ENCODE measurements at places on chromosomes 1 and 21. TPM values are rescaled to one million over a fixed set of nuclear protein-coding genes. Genes with fewer than 3 reads are reported as not detected.

FBXO42 gene
- total RNA-seq, result 24.3 TPM

DNA sequence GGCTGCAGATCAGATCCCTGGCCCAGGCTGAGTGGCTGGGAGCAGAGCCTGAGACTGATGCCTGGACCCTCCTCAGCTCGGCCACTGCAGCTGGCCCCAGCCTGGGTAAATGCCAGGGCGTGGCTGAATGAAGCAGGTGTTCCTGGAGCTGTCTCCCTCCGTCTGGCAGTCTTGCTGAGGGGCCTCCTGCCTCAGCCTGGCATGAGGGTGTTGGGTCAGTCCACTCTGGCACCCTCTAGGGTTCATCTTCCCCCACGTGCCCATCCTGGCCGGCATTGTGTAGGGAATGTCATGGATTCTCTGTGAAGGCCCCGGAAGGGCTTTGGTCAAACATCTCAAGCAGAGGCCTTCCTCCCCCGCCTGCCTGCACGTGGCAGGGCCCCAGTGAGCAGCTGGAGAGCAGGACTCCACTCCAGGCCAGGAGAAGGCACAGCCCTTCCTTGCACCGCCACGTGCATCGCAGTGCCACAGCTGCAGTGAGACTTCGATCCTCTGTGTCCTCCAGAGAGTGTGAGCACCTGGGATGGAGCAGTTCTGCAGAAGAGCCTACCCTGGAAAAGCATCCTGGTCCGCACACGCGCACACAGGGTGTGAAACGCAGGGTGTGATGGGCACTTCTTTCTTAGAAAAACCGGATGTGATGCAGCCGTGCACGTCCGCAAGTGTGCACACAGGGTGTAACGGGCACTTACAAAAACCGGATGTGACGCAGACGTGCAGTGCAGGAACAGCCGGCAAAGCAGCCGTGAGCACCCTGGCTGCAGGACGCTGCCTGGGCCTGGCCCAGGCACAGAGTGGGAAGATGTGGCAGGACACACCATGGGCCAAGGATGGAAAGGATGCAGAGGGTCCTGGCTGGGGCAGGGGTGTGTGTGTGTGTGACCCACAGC is 4.6 kb upstream of the KRTAP10-4 start:
- peaks cover 6% of the 10 kb centered on the region for H3K27me3 ChIP-seq
- no peaks in the 10 kb centered on the region for H3K4me1 ChIP-seq
- H3K27ac ChIP-seq, result peak overlapping the region; percentile 19
- H3K36me3 ChIP-seq, result peaks cover 3% of the 10 kb centered on the region

- no peak overlapping the region for H3K4me3 ChIP-seq
- no peaks in the 10 kb centered on the region for H3K27me3 ChIP-seq
- DNase-seq, result no peak
- peaks cover 7% of the 10 kb centered on the region for H3K36me3 ChIP-seq
- no peaks in the 10 kb centered on the region for H3K4me1 ChIP-seq
These were observed 35.9 kb downstream of the CD46 start for GRCh38 chr1:207787776-207788175.

- H3K4me3 ChIP-seq, result peak overlapping the region; percentile 88
- no peaks in the 10 kb centered on the region for H3K36me3 ChIP-seq
- peaks cover 9% of the 10 kb centered on the region for H3K4me1 ChIP-seq
These were observed 375.7 kb upstream of the CAMK1G start for GRCh38 chr1:209207701-209208286.

DNA sequence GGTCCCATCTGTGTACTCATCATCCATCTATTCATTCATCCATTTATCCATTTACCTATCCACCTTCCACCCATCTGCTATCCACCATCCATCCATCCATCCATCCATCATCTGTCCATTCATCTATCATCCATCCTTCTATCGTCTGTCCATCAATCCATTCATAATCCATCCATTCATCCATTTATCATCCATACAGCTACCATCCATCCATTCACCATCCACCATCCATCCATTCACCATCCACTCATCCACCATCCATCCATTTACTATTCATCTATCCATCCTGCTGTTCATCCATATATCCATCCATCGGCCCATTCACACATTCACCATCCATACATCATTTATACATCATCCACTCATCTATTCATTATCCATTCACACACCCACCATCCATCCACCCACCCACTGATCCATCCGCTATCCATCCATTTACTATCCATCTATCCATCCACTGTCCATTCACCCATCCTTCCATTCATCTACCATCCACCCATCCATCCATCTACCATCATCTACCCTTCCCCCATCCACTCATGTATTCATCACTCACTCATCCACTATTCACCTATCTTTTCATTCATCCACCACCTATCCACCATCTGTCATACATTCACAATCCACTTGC is 96.4 kb downstream of the TRIM11 start:
- no peak overlapping the region for H3K27ac ChIP-seq
- H3K4me1 ChIP-seq, result no peaks in the 10 kb centered on the region
- H3K36me3 ChIP-seq, result peaks cover 14% of the 10 kb centered on the region
- H3K4me3 ChIP-seq, result no peak overlapping the region

GRCh38 chr1:187157552-187157951 is 328.8 kb downstream of the PLA2G4A start:
- no peak for DNase-seq
- no peak overlapping the region for H3K27ac ChIP-seq
- no peaks in the 10 kb centered on the region for H3K27me3 ChIP-seq
- H3K36me3 ChIP-seq, result peaks cover 2% of the 10 kb centered on the region

GRCh38 chr1:67750691-67751054 is 65.7 kb downstream of the GADD45A start:
- H3K4me1 ChIP-seq, result peaks cover 30% of the 10 kb centered on the region
- H3K4me3 ChIP-seq, result no peak overlapping the region
- no peak for DNase-seq

DNA sequence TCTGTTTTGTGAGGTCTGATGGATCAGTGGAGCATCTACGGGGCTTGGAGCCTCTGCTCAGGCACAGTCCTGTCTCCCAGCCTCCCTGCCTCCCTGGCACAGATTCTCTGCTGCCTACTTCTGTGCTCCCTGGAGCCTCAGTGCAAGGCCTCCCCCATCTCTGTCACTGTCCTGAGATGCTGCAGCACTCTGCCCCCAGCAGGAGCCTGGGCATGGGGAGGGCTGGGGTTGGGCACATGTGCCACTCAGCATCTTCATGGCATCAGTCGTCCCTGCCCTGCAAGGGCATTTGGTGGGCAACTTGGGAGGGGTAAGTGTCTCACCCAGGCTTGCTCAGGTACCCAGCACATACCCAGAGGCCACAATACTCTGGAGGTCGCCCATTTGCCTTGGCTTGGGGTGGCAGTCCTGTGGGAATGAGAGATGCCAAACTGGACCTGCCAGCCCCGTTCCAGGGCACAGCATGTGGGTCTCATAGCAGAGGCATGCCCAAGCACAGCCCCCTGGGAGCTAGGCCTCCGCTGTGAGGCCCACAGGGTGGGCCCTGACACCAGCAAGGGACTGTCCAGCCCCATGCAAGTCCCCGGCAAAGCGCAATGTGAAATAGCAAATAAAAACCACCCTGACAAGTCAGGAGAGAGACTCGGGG is 28.7 kb downstream of the PADI3 start:
- peaks cover 7% of the 10 kb centered on the region for H3K27me3 ChIP-seq
- peaks cover 8% of the 10 kb centered on the region for H3K4me1 ChIP-seq
- no peak for DNase-seq
- no peak overlapping the region for H3K4me3 ChIP-seq
- no peaks in the 10 kb centered on the region for H3K36me3 ChIP-seq
- H3K27ac ChIP-seq, result no peak overlapping the region

DNA sequence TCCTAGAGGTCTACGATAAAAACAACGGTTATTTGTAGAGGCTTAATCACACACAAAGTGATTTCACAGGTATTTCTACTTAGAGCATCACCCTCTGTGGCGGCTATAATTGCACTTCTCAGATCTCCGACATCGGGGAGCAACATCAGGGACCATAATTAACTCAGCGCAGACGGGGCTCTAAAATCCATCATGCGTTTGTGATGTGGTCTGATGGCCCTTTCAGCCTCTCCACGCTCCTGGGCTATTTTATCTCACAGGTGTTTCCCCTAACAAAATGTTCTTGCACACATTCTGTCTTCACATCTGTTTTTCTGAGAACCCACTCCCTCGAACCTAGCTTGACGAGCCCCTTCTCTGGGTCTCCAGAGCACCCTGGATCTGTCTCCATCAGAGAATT is 146.3 kb upstream of the DUSP10 start:
- DNase-seq, result no peak
- H3K27me3 ChIP-seq, result no peaks in the 10 kb centered on the region
- no peaks in the 10 kb centered on the region for H3K36me3 ChIP-seq
- no peaks in the 10 kb centered on the region for H3K4me1 ChIP-seq
- no peak overlapping the region for H3K4me3 ChIP-seq

KRTAP19-1 gene
- not detected for total RNA-seq

EVA1B gene
- 28.5 TPM for total RNA-seq

- H3K27me3 ChIP-seq, result no peaks in the 10 kb centered on the region
- DNase-seq, result no peak
- H3K4me1 ChIP-seq, result no peaks in the 10 kb centered on the region
- H3K36me3 ChIP-seq, result peaks cover 22% of the 10 kb centered on the region
- H3K4me3 ChIP-seq, result no peak overlapping the region
These were observed 747.0 kb upstream of the TPTE start for GRCh38 chr21:9774347-9774746.

DNA sequence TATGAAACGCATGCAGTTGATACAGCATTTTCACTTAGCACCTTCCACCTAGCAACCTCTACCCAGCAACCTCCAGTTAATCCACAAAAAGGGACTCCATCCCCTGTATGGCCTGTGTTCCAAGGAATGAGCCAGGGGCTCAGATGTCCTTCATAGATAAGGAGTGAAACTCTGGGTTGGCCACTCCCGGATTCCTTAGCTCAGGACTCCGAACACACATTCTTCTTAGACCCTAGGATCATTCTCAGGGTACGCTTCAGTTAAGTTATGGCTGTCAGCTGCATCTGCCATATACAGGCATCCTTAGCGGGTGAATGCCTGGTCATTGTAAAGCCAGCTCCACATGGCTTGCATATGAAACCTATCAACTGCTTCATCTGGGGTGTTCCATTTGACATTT is 15.9 kb upstream of the IFI6 start:
- DNase-seq, result no peak
- H3K27ac ChIP-seq, result no peak overlapping the region
- no peaks in the 10 kb centered on the region for H3K4me1 ChIP-seq

CALML6 gene
- total RNA-seq, result 0.57 TPM

GRCh38 chr21:43364851-43365424 is 62.0 kb downstream of the SIK1 start:
- H3K27me3 ChIP-seq, result no peaks in the 10 kb centered on the region
- no peaks in the 10 kb centered on the region for H3K36me3 ChIP-seq
- H3K4me1 ChIP-seq, result peaks cover 50% of the 10 kb centered on the region
- H3K27ac ChIP-seq, result peak overlapping the region; percentile 46

DNA sequence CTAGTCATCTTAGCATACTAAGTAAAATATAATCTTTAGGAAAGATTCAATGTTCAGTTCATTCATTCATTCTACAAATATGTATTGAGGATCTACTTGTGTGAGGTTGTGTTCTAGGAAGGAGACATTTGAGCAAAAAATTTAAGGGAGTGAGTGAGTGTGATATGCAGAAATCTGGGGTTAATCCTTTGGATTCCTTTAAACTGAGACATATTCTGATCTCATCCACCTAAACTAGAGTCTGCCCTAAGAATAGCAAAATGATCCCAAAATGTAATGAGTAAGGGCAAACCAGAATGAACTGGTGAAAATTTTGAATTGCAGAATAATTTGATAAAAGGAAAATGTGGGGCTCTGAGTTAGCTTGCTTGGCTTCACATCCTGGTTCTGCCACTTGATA is 8.6 kb downstream of the UBE2U start:
- H3K4me1 ChIP-seq, result no peaks in the 10 kb centered on the region
- H3K36me3 ChIP-seq, result no peaks in the 10 kb centered on the region
- H3K27ac ChIP-seq, result no peak overlapping the region
- DNase-seq, result no peak

OR2L3 gene
- not detected for total RNA-seq

GRCh38 chr1:93641527-93641926 is 40.1 kb downstream of the BCAR3 start:
- no peaks in the 10 kb centered on the region for H3K27me3 ChIP-seq
- no peak overlapping the region for H3K27ac ChIP-seq
- H3K4me3 ChIP-seq, result no peak overlapping the region
- peaks cover 25% of the 10 kb centered on the region for H3K36me3 ChIP-seq
- peaks cover 58% of the 10 kb centered on the region for H3K4me1 ChIP-seq

SLAMF8 gene
- total RNA-seq, result not detected

DNA sequence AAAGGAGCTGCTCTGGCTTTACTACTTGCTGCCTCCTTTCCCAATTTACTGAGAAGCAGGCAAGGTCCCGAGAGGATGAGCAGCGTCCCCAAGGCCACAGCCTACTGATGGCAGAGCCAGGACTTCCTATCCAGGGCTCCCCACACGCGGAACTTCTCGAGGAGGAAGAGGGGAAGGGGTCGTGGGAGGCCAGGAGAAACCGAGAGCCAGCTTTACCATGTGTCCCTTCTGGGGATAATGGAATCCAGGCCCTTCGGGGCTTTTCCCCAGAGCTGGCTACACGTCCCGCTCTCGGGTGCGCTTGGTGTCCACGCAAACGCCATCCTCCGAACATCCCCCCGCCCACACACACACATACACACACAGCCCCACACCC is 4.3 kb upstream of the CCN1 start:
- peaks cover 30% of the 10 kb centered on the region for H3K27me3 ChIP-seq
- H3K36me3 ChIP-seq, result no peaks in the 10 kb centered on the region
- H3K4me1 ChIP-seq, result peaks cover 39% of the 10 kb centered on the region
- H3K27ac ChIP-seq, result peak overlapping the region; percentile 98
- DNase-seq, result peak; percentile 45
- peak overlapping the region; percentile 93 for H3K4me3 ChIP-seq

- H3K36me3 ChIP-seq, result no peaks in the 10 kb centered on the region
- H3K27me3 ChIP-seq, result peaks cover 5% of the 10 kb centered on the region
- H3K4me3 ChIP-seq, result no peak overlapping the region
- DNase-seq, result no peak
These were observed 86.1 kb upstream of the VAV3 start for GRCh38 chr1:108050911-108051629.

- H3K4me3 ChIP-seq, result no peak overlapping the region
- no peaks in the 10 kb centered on the region for H3K4me1 ChIP-seq
- no peaks in the 10 kb centered on the region for H3K27me3 ChIP-seq
- DNase-seq, result no peak
These were observed 8.0 kb downstream of the SMCP start for GRCh38 chr1:152886085-152886484.

C4BPA gene
- not detected for total RNA-seq

GRCh38 chr1:6245086-6245868 is 1.3 kb downstream of the HES3 start:
- no peak overlapping the region for H3K27ac ChIP-seq
- peak overlapping the region; percentile 70 for H3K4me3 ChIP-seq
- peaks cover 77% of the 10 kb centered on the region for H3K27me3 ChIP-seq
- peaks cover 28% of the 10 kb centered on the region for H3K4me1 ChIP-seq
- H3K36me3 ChIP-seq, result no peaks in the 10 kb centered on the region
